ENCODE measurements at places on chromosomes 13 and 19.

- DNase-seq, result peak; percentile 14
These were observed 41.2 kb upstream of the USPL1 start for GRCh38 chr13:30576528-30576927.

DNA sequence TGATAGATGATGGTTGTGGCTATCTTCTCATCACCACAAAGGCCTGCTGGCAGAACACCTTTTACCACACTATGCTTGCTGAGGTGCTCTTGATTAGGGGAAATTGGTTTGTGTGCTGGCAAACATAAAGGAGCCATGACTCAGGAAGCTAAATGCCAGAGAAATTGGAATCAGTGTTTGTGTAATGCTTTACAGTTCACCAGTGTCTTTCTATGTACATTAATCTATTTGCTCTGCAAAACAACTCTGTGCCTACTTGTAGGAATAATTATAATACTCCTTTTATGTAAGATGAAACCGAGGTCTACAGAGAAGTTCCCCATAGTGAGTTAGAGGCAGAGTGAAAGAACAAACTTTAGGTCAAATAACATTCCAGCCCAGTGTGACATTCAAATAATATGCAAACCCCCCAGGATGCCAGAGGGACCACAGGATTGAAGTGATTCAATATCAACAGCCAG lies 390.5 kb upstream of the HTR2A start:
- no peak for DNase-seq

GRCh38 chr13:85799097-85799582 lies at the start of gene SLITRK6:
Gene SLITRK6 (minus strand): TSS chr13:85799419. CDS start chr13:85796508, 2,911 bp downstream.
- DNase-seq, result no peak

GRCh38 chr19:58568453-58569130 lies 4.5 kb downstream of the MZF1 start:
- no peak for DNase-seq

- no peak for DNase-seq
These were observed 155.6 kb downstream of the COG6 start for GRCh38 chr13:39811051-39811450.

- DNase-seq, result no peak
These were observed 205.1 kb upstream of the STARD13 start for GRCh38 chr13:33490461-33491327.

GRCh38 chr13:27942972-27943371 lies 23.2 kb downstream of the PDX1 start:
- no peak for DNase-seq

DNA sequence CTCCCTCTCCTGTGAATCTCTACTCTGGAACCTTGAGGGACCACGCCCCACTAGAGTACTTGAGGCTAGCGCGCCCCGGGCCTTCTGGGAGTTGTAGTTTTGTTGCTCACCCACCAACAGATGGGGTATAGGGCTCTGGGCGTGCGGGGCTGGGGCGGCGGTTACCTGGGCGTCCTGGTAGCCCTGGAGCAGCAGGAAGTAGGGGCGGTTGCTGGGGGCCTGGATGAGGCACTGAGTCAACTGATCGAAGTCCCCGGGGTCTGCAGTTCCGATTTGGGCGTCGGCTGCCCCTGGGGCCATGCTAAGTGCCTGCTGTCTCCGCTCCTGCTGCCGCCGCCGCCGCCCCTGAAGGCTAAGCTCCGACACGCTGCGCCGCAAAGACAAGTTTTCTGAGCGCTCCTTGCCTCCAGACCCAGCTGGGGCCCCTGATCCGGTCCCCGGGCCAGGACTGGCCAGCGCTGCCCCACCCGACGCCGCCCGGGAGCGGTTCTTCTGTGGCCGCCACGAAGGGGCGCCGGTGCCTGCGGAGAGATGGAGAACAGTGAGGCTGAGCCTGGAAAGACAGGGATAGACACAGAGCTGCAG lies 5.3 kb downstream of the RASIP1 start:
- no peak for DNase-seq

DNA sequence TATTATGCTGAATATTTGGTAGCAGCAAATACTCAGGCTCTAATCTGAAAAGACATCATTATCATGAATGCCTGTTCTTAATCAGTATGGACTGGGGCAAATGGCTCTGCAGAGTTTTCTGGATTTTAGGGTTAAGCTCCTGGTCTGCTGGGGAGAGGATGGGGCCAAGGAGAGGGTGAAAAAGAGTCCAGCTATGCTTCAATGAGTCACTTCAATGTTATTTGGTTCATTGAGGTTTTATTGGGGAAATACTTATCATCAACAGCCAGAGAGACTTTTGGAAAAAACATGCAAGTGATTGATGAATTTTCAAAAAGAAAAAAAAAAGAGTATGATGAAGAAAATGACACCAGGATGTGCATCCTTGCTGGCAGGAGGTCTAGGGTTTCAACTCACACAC lies 278.3 kb downstream of the UQCRFS1 start:
- no peak for DNase-seq

GRCh38 chr19:41927497-41928192 lies 604 bp downstream of the ERFL start:
- DNase-seq, result no peak
